Activated CD4-positive, CD25-positive, alpha-beta regulatory T cell (primary cell): ENCODE measurements at places on chromosomes 7 and 10.

- no peak for DNase-seq
Measured at GRCh38 chr7:150404172-150404804, 25.2 kb downstream of the ZNF775 start.

DNA sequence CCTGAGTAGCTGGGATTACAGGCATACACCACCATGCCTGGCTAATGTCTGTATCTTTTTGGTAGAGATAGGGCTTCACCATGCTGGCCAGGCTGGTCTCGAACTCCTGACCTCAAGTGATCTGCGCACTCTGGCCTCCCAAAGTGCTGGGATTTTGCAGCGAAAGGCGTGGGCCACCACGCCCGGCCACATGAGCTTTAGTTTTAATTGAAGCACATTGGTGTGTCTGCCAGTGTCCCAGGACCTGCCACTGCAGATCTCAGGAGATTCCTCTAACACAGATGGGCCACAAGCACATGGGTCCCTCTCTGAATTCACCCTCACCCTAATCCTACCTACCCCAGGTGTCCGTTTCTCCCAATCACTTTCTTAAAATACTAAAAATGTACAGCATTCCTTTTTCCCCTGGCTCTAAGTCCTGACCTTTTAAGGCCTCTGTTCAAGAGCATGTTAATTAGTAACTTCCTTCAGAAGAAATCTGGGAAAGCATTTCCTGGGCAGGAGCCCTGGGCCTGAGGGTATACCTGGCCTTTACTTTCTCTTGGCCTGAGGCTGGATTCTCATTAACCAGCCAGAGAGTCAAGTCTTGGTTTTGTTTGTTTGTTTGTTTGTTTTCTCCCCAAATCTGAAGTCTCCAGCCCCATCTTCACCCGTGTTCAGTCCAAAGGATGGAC is 82.6 kb downstream of the PRPF18 start:
- no peak for DNase-seq

DNA sequence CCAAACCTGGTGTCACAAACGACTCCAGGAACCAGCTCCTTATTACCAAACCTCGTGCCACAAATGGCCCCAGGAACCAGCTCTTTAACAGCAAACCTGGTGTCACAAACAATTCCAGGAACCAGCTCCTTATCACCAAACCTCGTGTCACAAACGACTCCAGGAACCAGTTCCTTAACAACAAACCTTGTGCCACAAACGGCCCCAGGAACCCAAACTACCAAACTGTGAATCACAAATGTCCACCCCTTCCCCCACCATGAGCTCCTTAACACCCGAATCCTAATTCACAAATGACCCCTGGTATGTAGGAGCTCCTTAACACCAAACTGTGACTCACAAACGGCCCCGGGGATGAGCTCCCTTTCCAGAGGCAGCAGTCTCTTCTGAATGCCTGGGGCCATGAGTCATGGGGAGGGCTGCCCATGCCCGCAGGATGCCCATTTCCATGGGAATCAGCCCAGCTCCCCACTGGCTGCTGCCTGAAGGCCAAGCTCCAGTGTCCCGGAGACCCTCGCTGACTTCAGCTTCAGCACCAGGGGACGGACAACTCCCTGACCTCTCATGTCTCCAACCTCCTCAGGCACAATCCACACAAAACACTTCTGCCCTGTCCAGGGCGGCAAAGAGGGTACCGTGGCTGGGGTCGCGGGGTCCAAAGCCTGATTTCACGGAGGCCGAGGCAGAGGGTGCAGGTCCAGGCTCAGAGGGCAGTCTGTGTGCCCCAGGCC is 213.1 kb downstream of the ELFN1 start:
- DNase-seq = no peak

DNA sequence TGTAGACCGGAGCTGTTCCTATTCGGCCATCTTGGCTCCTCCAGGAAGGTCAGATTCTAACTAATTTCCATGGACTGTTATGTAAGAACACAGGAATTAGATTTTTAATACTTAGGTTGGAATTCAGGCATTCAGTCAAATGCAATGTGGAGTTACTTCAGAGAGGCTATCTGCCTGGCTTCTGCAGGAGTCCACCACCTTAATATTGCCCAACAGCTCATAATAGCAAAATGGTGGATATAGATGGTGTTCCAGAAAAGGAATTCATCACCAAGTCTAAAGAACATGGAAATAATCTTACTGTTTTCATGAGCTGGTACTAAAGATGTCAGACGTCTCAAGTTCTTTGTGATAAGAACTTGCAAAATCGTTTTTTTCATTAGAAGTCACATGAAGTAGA is 39.5 kb downstream of the CRHR2 start:
- DNase-seq = no peak

DNA sequence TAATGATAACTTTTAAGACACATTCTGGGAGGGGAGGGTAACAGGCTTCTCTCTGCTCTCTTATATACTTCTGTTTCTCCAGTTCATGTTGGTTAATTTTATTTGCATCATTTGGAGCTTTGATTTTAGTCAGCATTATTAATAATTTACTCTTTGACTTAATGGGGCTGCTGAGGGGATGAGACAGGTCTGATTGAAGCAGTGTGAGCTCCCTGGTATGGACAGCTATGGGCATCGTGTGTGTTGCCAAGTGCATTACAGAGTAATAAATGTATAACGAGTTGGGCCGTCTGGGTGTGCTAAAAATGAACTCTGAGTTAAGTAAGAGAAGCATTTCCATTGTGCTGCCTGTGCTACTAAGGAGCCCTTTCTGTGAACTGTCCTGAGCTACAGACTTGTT is 31.7 kb upstream of the IKZF1 start:
- DNase-seq = no peak

DNA sequence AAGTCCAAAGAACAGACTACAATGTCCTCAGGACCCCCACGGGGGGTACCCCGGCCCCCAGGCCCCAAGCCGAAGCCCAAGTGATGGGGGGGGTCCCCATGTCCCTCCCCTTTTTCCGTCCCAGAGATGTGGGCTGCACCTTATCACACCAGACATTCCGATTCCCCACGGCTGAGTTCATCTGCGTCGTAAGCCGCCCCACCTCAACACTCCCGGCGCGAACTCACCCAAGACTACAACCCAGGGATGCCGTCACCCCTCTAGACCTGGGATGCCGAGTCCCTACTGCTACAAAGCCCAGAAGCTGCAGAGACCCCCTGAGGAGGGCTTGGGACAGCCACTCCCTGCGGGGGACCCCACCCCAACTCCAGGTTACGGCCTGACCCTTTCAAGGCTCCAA is 14.5 kb downstream of the PDGFA start:
- DNase-seq = no peak
